ENCODE measurements at places on chromosomes 2 and 18.

DNA sequence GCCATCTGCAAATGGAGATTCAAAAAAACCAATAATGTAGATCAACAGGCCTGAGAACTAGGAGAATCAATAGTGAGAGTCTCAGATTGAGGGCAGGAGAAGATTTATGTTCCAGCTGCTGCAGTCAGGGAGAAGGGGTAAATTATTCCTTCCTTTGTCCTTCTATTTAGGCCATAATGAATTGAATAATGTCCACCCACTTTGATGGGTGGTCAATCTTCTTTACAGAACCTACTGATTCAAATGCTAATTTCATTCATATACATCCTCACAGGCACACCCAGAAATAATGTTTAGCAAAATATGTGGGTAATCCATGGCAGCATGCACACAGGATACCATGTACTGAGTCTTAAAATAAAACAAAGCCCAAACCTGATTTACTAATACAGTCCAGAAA lies 695.3 kb upstream of the REG3G start:
- no peak for DNase-seq

- DNase-seq, result no peak
These were observed 823 bp upstream of the GORASP2 start for GRCh38 chr2:170928036-170928823.

DNA sequence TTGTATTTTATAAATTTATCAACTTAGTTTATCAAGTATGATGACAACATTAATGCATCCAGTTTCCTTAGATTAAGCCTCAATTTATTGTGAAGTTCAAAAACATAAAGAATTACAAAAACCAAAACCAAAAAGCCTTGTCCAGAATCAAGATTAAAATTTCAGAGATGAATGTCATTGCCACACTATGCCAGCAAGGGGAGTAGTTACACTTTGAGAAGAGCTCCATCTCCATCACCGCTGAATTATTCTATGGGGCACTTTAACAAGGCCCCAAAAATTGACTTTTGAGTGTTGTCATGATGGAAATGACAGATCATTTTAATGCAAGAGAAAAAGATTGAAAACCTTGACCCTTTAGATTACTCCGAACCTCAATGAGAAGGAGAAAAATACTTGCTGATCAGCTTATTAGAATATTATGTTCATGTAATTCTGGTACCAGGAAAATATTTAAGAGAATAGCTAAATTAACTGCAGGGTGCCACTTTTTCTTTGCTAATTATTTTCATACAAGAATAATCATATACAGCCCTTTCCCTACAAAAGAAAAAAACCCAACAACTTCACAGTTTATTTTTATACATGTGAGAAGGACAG lies 152.5 kb upstream of the AQP4 start:
- DNase-seq, result no peak

DNA sequence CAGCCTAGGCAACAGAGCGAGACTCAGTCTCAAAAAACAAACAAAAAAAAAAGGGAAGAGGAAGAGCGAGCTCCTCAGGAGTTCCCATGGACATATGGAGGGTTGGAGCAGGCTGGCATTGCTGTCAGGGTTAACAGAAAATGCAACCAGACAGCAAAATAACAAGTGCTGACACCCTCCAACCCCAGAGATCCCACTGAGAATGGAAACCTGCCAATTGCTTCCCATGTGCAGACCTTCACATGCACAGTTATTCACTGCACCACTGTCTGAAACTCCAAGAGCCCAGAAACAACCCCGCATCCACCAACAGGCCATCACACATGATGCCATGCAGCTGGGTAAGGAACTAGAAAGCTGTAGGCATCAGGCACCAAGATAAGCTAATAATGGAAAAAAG lies 43.5 kb downstream of the TFCP2L1 start:
- no peak for DNase-seq

DNA sequence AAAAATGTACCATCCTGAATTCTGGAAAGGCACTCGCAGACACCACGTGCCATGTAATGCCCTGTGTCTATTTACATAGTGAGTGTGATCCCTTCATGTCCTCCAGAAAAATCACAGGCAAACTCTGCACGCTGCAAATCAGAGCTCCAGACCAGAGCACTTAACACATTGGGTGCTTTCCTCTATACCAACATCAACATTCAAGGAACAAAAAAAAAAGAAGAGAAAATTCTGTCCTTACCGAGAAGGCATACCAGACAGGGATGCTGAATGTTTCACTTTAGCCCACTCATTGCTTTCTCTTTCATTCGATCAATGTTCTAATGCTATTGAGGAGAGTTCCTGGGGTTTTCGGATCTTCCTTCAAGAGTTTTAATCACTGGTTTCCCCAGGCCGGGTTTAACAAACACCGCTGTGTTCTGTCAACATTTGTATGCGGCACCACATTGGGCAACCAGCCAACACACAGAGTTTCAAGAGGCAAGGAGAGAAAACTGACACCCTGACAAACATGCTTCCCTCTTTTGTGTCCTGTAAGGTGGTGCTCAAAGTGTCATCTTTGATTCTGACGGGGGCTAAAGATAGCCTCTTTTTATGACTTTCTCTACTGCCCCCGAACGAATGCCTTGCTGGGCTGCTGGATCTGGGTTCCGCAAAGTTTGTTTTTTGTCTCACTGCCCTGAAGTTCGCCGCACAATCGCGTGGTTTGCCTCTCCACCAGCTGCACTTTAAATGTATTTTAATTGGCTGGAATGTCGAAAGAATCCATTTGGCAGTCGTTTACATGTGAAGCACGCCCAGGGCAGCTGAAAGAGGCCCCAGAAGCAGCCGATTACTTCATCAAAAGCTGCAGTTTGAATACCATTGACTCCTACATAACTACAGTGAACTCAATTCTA lies 106.4 kb upstream of the NCKAP5 start:
- peak; percentile 76 for DNase-seq

DNA sequence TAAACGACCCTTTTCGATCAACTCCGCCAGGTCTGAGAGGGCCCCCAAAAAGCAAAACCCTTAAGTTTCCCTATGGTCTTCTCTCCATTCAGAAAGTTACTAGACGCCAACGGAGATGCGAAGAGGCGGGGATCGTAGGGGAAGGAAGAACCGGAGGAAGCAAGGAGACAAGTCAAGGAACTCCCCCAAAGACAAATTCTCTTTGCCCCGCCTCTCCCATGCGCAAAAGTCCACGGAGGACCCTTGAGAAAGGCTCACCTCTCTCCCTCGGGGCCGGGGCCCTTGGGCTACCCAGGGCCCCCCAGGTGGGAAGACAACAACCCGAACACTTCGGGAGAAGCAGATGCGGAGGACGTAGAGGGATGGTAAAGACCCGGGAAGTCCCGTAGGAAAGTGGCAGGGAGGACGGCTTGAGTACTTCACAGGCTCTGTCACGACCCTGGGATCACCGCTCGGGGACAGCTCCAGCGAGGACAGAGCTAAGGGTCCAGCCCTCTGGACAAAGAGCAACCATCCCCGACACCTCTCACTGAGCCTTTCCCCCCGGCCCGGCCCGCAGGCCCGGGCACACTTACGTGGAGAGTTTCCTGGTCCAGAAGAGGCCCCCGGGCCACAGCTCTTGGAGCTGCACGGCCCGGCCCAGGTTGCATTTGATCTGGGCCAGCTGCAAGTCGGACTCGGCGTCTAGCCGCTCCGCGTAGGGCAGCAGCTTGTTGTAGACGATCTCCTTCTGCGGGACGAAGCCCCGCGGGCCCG lies 647 bp downstream of the PSME4 start:
- peak; percentile 70 for DNase-seq
